ENCODE measurements at places on chromosomes 4 and X.

DNA sequence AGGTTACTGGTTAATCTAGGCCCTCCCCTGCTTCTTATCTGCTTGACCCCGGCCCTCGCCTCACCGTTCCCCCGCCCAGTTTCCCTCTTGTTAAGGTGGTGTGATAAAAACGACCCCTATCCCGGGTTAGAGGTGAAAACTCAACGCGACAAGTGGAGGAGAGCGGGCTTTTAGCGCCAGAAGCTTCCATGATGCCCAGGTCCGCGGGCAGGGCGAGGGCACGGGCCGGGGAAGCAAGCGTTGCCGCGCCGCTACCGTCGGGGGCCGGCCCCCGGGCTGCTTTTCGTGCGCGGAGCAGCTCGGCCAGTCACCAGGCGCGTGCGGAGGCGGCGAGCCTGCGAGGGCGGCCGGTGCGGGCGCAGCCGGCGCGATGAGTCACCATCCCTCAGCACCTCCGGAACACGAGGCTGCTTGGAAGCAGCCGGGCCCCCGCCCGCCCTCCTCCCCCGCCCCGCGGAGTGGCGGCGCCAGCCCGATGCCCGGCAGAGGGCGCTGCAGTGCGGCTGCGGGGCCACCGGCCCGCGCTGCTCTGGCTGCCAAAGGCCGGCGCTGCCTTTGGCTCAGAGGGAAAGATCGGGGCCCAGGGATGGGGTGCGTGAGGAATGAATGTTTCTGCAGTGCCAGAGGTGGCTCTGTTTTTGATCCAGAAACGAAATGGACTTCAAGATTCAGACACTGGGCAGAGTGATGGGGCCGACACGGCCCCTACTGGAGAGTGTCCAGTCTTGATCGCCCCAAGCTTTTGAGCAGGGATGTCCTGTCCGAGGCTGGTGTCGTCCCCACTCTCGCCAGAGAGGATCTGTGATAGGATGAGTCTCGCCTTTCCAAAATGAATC lies 107.8 kb downstream of the NHSL2 start:
- peak; percentile 44 for DNase-seq

- DNase-seq: peak; percentile 33
Observed at GRCh38 chrX:135974279-135974856, 580 bp upstream of the MMGT1 start.

GRCh38 chr4:43286137-43286536 lies 393.6 kb downstream of the GRXCR1 start:
- no peak for DNase-seq

GRCh38 chr4:100008048-100008447 lies 58.0 kb upstream of the H2AZ1 start:
- no peak for DNase-seq

DNA sequence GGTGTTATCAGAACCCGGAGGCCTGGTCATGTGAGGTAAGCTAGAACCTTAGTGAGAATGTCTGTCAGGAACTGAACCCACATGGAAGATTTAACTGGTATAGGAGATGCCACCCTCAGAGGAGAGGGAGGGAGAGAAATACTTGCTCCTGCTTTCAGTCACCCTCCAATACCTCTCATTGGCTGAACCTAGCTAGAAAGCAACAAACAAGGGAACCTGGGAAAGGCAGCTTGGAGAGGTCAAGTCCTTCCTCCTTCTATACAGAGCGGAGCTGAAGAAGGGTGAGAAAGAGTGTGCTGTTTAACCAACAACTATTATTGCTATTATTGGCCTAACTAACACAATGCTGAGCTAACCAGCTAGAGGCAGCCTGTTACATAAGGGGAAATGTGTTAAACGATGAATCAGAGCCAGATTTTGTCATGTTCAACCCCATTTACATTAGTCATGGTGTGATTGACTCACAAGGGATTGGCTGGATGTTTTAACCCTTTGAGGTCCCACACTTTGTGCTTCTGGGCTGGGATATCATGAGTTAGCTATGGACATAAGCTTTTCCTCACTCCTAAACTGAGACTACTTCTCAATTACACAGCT lies 96.5 kb upstream of the ESX1 start:
- DNase-seq: no peak

- no peak for DNase-seq
Observed at GRCh38 chr4:61575796-61576195, 375.7 kb downstream of the ADGRL3 start.

DNA sequence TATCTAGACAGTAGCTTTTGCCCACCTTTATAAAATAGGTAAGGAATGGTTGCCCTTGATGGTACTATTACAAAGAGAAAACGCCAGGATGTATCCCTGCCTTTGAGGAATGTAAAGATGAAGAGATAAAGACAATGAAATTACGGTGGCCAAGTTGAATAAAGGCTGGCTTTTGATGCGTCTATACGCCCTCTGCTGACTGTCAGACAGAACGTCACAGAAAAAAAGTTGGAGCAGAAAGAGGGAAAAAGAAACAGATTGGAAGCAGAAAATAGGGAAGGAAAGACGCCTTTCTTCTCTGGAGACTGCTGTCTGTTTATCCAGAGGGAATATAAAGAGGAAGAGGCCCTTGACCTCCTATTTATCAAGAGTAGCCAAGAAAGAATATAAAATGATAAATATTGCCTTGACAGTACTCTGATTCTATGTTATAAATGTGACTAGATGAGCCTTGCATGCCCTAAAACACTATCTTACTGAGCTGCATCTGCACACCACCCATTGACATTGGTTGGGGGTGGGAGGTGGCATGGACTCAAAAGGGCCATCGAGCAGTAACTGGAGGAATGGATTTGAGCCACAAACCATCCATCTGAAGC lies 30.6 kb downstream of the PCDH19 start:
- DNase-seq: no peak

GRCh38 chrX:29318012-29318411 lies 730.8 kb downstream of the IL1RAPL1 start:
- DNase-seq: no peak

DNA sequence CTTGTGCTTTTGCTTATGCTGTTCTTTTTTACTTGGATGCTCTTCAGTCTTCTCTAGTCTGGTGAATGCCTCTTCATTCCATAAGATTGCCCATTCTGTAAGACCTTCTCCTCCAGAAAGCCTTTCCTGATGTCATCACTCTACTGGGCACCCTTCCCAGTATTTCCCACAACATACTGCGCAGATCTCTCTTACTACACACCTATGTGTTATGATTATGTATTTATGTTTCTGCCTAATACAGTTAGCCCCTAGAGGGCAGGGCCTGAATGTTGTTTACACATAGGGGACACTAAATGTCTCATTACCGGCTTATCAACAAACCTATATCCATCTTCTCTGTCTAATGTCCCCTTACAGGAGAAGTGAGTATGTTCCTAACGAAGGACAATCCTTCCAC lies 21.1 kb downstream of the AIFM1 start:
- DNase-seq: no peak

DNA sequence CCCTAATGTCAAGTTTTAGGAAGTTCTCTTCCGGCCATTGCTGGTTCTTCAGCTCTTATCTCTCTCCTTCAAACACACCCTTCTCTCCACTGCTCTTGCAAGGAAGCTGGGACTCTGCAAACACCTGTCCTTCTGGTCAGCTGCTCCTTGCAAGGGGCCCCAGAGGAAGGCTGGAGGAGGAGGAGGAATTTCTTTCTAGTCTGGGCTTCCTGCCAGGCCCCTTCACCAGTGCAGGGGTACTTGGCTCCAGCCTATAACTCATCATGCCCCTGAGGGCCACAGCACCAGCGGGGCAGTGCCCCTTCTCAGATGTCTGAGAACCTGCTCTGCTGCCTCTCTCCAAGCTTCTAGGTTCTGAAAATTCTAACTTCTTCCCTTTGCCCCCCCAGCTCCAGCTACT lies 46.7 kb downstream of the REELD1 start:
- no peak for DNase-seq

DNA sequence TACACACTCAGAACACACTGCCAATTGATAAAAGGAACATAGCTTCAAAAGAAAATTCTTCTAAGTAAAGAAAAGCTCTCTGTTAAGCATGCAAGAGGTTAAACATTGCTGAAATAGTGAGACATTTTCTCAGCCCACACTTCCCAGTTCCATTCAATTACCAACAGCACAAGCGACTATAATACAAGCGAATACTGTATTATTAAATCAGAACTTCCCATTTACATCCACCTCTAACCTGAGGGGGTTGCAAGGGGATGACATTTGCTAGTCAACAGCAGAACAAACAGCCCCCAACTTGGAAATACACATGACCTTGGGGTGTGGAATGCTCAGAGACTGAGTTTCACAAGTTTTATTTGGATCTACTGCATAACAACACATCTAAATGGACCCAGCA lies 1.1 kb downstream of the FSTL5 start:
- no peak for DNase-seq

Data from stimulated activated CD8-positive, alpha-beta memory T cell treated with anti-CD3 and anti-CD28 coated beads, Interleukin-4, amount 100 ng/mL, for 4 hours (primary cell).